GM23248 (cell line): ENCODE measurements at places on chromosomes 13 and 19.

DNA sequence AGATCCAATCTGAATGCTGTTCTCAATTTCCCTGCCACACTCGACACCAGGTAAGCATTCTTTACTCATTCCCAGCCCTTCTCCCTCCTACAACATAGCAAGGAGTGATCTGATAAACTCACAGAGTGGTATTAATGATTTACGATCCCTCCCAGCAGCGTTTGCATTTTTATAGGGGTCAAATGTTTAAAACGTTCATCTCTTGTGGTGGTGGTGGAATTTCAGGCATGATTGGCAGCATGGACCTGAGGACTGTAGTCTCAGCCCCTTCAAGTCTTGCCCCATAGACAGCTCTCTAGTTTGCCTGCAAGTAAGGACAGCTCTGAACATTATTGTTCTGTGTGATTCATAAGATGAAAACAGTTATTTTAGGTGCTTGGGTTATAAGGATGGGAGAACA, 565.7 kb downstream of the EFNB2 start:
- H3K4me1 ChIP-seq, result no peaks in the 10 kb centered on the region
- H3K27me3 ChIP-seq, result 0 out of 2 replicates have a peak, but pooled peaks cover 4% of the 10 kb centered on the region
- H3K27ac ChIP-seq, result no peak overlapping the region

GRCh38 chr19:42267644-42268141, 1.4 kb upstream of the CIC start:
- peak overlapping the region; percentile 95 for H3K27ac ChIP-seq
- peaks cover 6% of the 10 kb centered on the region for H3K4me1 ChIP-seq
- peak overlapping the region; percentile 90 for H3K4me3 ChIP-seq
- peak; percentile 52 for DNase-seq
- H3K27me3 ChIP-seq, result no peaks in the 10 kb centered on the region

DNA sequence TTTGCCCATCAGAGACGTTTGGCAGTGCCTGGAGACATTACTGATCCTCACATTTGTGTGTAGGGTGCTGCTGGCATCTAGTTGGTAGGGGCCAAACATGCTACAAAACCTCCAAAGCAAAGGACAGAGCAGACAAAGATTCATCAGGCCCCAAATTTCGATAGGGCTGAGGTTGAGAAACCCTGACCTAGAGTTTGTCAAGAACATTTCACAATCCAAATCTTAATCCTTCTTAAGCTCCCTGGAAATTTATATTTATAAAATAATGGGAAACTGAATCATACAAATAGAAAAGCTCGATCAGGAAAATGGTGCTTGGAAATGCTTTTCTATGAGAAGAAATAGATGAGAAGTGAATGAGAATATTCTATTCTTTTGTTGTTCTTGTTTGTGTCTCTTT, 273.6 kb downstream of the DCT start:
- H3K27me3 ChIP-seq, result no peaks in the 10 kb centered on the region
- H3K36me3 ChIP-seq, result no peaks in the 10 kb centered on the region
- H3K4me1 ChIP-seq, result no peaks in the 10 kb centered on the region
- no peak overlapping the region for H3K27ac ChIP-seq
- no peak overlapping the region for H3K4me3 ChIP-seq
- no peak for DNase-seq

GRCh38 chr19:20271215-20271926, 104.4 kb downstream of the ZNF486 start:
- DNase-seq, result no peak
- no peak overlapping the region for H3K27ac ChIP-seq
- H3K4me1 ChIP-seq, result no peaks in the 10 kb centered on the region
- H3K27me3 ChIP-seq, result no peaks in the 10 kb centered on the region

DNA sequence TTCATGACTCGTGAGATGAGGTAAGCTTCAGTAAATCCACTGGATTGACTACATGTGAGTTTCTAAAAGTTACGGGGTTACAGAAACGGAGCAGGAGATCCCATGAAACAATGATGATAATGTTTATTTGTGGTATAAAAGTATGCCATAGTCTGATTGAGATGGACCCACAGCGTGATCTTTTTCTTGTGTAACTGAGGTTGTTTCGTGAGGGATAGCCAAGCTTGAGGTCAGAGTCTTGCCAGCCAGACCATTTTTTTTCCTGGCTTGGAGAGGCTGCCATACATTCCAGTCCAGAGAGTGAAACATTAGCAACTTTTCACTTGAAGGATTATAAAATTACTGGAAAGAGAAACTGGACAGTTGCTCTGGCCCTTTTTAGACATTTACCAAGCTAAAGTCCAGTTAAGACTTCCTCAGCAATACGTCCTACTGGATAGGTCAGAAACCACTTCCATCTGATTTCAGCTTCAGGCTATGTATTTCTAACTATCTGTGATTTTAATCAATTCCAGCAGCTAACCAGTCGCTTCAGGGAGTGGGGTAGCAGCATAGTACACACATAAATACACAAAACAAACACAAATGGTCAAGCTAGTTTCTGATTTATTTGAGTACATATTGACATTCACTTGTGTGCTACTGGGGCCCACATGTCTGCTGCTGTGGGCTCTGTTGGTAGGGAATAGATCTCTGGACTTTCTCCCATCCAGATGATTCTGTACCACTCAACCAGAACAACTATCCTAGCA, 194.6 kb downstream of the POSTN start:
- no peaks in the 10 kb centered on the region for H3K36me3 ChIP-seq
- H3K27me3 ChIP-seq, result no peaks in the 10 kb centered on the region
- peak overlapping the region; percentile 54 for H3K27ac ChIP-seq
- H3K4me3 ChIP-seq, result no peak overlapping the region
- peak; percentile 81 for DNase-seq
- peaks cover 16% of the 10 kb centered on the region for H3K4me1 ChIP-seq
